ENCODE measurements at places on chromosomes 5 and 9.

- DNase-seq: no peak
These were observed 213.7 kb downstream of the FSTL4 start for GRCh38 chr5:133398646-133399101.

- DNase-seq: no peak
These were observed 42.2 kb downstream of the NIPAL4 start for GRCh38 chr5:157502143-157502647.

DNA sequence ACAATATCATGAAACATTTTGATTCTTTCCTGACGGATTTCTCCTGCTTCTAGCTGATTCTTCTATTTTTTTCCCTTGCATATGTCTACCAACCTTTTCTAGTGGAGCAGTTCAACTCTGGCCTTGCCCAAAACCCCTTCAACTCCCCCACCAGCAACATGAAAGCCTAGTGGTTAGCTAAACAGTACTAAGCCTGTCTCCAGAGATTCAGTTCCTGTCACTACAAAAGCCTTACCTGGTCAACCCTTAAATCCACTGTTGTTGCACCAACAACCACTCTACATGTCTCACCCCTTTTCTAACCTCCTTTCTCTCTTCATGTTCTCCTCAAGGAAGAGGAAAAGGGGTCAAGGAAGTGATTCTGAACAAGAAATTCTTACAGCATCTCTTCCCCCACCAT is 74.8 kb upstream of the PIK3R1 start:
- DNase-seq: no peak

DNA sequence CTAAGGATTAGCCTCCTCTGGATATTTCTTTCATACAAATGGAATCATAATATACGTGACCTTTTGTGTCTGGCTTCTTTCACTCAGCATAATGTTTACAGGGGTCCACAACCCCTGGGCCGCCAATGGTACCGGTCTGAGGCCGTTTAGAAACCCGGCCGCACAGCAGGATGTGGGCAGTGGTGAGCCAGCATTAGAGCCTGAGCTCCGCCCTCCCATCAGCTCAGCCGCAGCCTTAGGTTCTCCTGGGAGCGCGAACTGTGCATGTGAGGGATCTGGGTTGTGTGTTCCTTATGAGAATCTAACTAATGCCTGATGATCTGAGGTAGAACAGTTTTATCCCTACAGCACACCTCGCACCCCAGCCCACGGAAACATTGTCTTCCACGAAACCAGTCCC is 229.7 kb downstream of the ICE1 start:
- no peak for DNase-seq

DNA sequence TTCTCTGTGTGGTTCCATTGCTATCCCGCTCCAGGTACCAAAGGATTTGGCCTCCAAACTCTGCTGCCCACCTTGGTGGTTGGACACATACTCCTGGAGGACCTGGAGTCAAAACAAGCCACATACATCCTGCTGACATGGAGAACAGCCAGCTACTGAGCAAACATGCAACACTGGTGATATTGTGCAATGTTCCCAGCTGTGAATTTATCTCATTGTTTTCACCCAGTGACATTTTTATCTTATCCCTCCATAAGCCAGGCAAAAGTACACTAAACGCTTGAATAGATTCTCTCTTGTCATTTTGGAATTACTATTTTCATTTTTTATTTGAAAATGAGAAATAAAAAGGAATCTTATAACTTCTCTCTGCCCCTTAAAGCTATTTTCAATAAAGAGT is 11.1 kb upstream of the CTSL start:
- DNase-seq: no peak

DNA sequence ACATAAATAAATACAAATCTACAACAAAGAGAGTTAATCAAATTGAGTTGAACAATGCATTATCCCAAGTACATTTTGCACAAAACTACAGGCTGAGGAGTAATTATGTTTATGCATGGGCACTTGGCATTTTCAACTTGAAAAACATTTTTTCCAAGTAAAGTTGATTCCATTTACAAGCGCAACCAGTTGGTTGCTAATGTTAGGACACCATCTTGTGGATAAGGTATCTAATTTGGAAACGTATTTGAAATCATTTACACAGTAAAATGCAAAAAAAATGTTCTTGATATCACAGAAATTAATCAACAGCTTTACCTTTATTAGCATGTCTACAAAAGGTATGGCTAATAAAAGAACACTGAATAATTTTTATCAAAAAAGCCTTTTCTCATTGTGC is 18.8 kb downstream of the FTMT start:
- peak; percentile 2 for DNase-seq

- DNase-seq: no peak
These were observed 186.4 kb downstream of the CDK5RAP2 start for GRCh38 chr9:120393386-120394057.

- no peak for DNase-seq
These were observed 20.6 kb downstream of the C9orf43 start for GRCh38 chr9:113431191-113431590.

- no peak for DNase-seq
These were observed 352.1 kb downstream of the MLLT3 start for GRCh38 chr9:20270161-20270560.

DNA sequence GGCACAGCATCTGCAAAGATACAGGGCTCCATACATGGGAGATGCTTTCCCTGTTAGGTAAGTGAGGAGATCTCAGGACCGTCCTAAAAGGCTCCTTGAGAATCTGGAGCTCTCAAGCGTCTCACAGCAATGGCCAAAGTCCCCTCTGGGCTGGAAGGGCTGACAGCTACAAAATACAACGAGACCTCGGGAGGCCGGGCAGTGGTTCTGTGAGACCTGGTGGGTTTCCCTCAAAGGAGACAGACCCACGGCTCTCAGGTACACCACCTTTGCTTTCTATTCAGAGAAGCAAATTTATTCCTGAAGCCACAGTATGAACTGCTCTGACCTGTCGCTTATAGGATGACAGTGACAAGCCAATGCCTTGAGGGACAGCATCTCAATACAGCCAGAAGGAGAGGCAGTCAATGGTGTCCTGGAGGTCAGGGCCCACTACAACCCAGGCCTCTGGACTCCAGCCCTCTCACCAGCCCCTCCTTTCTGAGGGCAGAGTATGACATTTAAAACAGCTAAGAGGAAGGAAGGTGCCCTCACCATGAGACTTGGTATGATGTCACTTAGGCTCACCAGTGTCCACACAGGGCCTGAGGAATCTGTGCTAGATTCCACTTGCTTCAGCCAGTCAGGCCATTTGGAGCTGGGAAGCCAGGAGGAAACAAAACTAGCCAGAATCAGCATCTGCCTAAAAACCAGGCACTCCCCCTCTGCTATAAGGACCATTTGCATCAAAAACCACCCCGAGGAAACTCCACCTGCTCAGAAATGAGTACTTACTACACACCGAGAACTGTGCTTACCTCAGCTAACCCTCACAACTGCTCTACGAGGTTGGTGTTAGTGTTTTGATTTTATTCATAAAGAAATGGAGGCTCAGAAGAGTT is 86.5 kb upstream of the FSTL4 start:
- DNase-seq: no peak

- no peak for DNase-seq
These were observed 13.5 kb upstream of the DMAC1 start for GRCh38 chr9:7813030-7813429.

DNA sequence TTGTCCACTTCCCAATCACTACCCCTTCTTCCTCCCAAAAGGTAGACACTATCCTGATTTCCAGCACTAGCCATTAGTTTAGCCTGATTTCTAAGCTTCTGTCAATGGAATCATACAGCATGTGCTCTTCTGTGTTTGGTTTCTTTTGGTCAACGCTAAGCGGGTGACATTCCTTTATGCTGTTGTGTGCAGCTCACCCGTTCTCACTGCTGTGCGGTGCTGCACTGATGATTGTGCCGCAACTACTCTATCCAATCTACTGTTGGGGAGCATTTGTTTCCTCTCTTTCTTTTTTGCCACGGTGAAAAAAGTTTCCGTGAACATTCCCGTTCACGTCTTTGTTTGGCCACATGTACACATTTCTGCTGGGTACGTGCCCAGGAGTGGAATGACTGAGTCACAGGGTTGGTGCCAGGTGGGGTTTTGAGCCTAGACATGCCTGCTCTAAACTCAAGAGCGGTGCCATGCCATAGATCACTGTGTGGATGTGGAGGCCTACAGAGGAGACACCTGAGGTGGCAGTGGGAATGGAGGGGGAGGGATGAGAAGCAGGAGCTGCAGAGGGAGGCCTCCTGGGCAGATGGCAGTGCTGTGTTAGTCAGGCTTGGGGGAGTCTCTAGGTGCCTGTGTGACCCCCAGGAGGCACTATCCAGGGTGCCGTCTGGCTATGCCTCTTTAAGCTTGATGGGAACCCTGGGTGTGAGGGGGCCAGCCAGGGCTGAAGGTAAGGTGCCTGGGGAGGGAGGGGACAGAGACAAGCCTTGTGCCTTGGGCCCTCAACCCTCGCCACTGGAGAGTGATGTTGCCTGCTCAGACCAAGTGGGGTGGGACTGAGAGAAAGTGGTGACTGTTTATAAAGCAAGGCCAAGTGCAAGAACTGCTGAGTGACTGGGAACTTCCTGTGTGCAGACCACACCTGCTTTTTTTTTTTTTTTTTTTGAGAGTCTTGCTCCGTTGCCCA is 11.4 kb upstream of the ANKRD33B start:
- DNase-seq: no peak

DNA sequence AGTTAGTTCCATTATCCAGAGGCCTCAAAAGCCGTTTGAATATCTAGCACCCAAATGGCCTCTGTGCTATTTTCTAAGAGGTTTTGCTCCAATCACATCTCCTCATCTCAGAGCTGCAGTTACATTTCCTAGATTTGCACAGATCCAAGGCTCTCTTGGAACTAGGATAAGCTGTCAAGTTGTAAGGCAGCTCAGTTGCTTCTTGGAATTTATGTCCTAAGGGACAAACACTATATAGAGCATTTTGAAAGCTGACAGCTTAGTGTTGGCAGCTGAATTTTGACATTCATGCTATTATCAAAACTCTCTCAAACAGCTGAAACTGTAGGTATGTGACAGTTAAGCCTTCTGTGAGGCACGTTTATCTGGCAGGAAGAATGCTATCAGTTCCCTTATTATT is 97.0 kb downstream of the MACIR start:
- DNase-seq: no peak

- DNase-seq: no peak
These were observed 94.8 kb downstream of the NUDT12 start for GRCh38 chr5:103467831-103468230.

- DNase-seq: no peak
These were observed 111.7 kb upstream of the MSX2 start for GRCh38 chr5:174612686-174613085.

DNA sequence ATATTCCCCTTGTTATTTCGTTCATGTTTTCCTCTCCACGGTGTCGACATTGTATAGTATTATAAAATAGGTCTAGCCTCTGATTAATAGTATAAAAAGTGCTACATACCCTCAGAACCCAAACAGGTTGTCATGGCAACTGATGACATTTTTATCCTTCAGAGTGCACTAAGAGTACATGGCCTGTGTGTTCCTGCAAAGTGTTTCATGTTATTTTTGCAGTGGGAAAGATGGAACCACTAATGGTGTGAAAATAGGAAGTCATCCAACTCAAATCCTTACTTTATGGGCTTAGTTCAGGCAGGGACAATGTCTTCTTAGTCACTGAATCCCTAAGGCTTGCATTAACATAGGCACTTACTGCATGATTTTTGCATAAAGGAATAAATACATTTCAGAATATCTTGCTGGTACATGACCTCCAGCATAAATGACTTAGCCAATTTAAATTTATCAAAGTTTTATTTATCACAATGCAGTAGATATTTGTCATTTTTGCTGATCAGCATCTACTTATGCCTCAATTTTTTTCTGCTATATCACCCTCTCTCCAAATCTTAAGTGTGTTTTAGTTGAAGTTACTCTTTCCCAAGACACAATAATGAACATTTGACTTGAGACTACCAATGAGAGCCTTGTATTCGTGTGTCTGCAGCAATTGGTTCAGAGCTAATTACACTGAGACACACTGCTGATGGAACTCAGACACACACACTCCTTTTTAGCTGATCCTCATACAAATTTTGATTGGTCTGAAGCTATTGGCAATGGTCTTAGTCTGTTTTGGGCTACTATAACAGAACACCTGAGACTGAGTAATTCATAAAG is 243.7 kb downstream of the KCTD16 start:
- DNase-seq: no peak

DNA sequence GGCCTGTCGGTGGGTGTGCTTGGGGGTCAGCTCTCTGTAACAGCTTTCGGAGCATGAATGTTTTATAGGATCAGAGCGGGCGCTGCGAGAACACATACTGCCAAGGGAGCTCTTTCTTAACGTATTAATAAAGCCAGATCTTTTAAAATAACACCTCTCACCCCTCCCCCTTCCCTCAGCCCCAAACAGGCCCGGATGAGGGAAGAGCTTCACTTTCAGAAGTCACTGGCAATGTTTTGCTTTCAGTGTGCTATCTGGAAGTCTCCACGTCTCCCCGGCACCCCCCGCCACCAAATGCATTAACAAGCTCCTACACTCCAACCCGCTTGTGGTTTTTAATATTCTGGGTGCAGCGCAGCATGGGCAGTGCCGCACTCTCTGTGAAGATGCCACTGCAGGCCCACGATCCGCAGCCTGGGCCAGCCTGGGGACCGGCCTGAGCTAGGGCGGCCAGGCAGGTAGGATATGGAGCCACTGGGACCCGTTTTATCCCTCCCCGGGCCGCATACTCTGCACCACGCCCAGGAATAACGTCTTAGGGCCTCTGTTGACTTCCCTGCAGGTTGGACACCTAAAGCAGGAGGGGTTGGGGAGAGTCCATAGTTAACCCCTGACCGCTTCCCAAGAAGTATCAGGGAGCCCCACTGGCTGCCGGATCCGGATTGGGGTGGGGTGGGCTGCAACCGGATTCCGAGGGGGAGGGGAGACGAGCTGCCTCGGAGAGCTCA is 12.6 kb downstream of the NR2F1 start:
- no peak for DNase-seq

DNA sequence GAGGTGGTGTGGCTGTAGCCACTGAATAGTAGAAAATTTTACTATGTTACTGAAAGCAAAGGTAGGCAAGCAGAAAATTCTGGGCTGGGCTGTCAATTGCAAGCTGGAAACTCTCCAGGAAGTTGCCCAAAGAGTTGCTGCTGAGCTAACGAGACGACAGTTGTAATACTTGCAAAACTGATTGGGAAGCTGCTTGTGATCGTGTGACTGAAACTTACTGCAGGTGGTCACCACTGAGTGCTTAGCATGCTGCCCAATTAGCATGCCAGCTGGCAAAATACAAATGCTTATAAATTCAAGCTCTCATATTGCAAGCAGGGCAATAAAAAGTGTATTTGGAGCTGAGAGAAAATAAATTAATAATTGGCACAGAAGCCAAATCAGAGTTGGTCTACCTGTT is 758.5 kb upstream of the EDIL3 start:
- DNase-seq: peak; percentile 67

DNA sequence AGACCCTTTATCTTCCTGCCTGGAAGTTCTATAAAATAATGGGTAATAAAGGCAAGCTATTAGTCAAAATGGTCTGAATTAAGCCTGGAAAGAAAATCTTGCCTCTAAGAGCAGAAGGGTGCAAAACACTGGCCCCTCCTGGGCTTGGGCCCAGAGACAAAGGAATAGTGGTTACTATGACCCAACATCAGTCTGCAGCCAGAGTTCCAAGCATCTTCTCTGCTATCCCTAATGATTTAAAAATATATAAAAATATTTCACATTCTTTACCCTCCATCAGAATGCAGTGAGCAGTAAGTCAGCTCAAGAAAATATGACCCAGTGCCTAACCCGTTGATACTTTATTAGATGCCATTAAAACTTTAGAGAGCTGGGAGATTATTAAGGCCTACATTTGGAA is 14.7 kb downstream of the TNFAIP8 start:
- DNase-seq: no peak
